Thymus (tissue), 14 donors: ENCODE measurements at places on chromosomes 12 and 14. TPM values are rescaled to one million over a fixed set of nuclear protein-coding genes. Genes with fewer than 3 reads are reported as not detected.

Gene RTL1
- under 0.01 TPM for total RNA-seq

Gene PMCH
- total RNA-seq: 0.47 TPM

Gene CLMN
- total RNA-seq: 0.71 TPM

Gene AKAP6
- 2.0 TPM for total RNA-seq

Gene FOXG1
- 1.9 TPM for total RNA-seq

Gene HVCN1
- total RNA-seq: 11.1 TPM

- no peaks in the 10 kb centered on the region for H3K4me1 ChIP-seq
- no peak for DNase-seq
- no peaks in the 10 kb centered on the region for H3K27me3 ChIP-seq
- no peak overlapping the region for H3K4me3 ChIP-seq
- no peak overlapping the region for H3K27ac ChIP-seq
Measured at GRCh38 chr12:39122562-39123204, 217.3 kb upstream of the CPNE8 start.

DNA sequence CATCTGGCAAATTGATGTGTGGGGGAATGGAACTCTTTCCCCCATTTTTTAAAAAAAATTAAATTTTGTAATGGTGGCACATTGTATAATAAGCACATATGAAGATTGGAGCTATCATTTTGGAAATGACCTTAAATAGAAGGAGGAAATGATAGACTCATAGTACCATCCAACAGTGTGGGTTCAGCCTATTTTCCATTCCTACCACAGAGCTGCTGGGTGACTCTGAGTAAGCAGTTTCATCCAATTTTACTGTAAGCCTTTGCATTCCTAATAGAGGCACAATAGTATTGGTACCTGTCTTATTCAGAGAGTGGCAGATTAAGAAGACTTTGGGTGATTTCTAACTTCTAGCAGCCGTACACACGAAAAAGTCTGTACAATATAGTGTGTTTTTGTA is 304.5 kb downstream of the RAD51B start:
- H3K27ac ChIP-seq: no peak overlapping the region
- H3K4me1 ChIP-seq: no peaks in the 10 kb centered on the region
- no peak overlapping the region for H3K4me3 ChIP-seq
- H3K36me3 ChIP-seq: no peaks in the 10 kb centered on the region
- H3K27me3 ChIP-seq: no peaks in the 10 kb centered on the region

GRCh38 chr14:68589447-68590200 is 203.2 kb downstream of the ZFP36L1 start:
- H3K27ac ChIP-seq: no peak overlapping the region
- H3K27me3 ChIP-seq: no peaks in the 10 kb centered on the region
- DNase-seq: no peak
- peaks cover 41% of the 10 kb centered on the region for H3K4me1 ChIP-seq
- H3K36me3 ChIP-seq: no peaks in the 10 kb centered on the region

DNA sequence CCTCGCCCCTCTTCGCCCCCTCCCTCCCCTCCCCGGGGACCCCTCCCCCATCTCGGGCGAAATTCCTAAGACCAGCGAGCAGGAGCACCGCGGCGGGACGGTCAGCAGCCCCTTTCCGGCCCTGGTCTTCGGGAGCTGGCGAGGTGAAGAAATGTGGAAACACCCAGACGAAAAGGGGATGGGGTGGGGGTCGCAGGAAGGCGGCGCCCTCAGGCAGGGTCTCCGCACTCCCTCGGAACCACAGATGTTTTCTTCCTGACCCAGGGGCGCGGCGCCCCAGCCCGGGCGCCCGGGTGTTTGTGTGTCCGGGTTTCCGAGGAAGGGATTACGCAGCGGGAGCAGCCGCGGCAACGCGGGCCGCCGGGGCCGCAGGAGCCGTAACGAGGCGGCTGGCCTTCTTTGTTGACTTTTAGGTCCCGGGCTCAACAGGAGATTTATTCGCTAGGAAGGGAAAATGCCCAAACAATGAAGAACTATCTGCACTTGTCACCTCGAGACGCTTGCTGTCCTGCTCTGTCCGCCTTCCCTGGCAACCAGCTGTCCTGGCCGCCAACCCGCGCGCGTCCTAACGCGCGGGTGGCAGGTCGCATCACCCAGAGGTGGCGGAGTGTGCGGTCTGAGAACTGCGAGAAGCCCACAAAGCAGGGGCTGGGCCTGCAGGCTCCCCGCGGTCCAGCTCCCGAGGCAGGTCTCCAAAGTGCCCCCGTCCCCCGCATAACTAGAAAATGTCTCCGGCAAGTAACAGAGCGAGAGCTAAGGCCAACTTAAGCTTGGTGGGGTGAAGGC is 7.0 kb downstream of the FOXA1 start:
- H3K27me3 ChIP-seq: peaks cover 83% of the 10 kb centered on the region
- no peaks in the 10 kb centered on the region for H3K4me1 ChIP-seq
- H3K4me3 ChIP-seq: no peak overlapping the region
- no peak overlapping the region for H3K27ac ChIP-seq
- no peaks in the 10 kb centered on the region for H3K36me3 ChIP-seq

GRCh38 chr12:6946920-6947374 is 3.1 kb downstream of the C12orf57 start:
- peaks cover 6% of the 10 kb centered on the region for H3K36me3 ChIP-seq
- peaks cover 40% of the 10 kb centered on the region for H3K4me1 ChIP-seq
- no peak for DNase-seq
- peak overlapping the region; percentile 45 for H3K4me3 ChIP-seq
- peak overlapping the region; percentile 100 for H3K27ac ChIP-seq
- H3K27me3 ChIP-seq: no peaks in the 10 kb centered on the region

DNA sequence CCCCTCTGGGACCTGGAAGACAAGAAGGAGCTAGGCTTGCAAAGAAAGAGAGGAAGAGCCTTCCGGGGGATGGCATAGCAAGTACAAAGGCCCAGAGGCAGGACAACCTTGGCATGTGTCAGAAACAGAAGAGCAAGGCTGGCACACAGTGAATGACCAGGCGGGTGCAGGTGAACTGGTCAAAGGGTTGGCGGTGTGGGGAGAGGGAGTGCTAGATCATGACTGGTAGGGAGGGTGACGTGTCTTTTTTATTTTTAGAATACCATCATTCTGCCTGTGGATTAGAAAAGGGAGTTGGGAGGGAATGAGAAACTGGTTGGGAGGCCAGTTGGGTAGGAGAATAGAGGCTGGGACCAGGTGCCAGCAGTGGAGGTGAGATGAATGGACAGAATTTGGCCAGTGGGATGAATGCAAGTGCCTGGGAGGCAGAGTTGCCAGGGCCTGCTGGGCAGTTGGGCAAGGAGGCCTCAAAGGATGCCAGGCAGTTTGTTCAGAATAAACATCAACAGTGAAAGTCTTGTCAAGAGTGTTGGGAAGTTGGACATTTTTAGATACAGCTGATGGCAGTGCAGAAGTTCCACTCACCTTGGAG is 168.3 kb downstream of the CACNA1C start:
- H3K27ac ChIP-seq: no peak overlapping the region
- no peak for DNase-seq
- no peaks in the 10 kb centered on the region for H3K4me1 ChIP-seq
- H3K4me3 ChIP-seq: no peak overlapping the region
- no peaks in the 10 kb centered on the region for H3K36me3 ChIP-seq

DNA sequence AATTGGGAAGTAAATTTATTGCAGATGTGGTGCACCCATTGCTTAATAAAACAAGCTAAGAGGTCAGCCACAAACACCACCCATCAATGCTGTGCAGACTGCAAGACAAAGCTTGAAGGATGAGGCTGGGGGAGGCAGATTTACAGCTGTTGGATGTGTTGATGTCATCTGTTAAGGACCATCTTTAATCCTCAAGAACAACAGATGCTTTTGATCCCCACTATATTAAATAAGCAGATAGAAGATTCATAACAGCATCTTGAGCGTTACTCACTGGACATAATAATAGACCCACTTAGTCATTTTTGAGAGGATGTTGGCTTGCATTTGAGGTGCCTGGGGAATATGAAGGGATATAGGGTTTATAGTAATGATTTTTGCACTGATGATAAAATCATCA is 58.8 kb downstream of the GPR68 start:
- peaks cover 60% of the 10 kb centered on the region for H3K36me3 ChIP-seq
- DNase-seq: no peak
- H3K4me3 ChIP-seq: no peak overlapping the region

DNA sequence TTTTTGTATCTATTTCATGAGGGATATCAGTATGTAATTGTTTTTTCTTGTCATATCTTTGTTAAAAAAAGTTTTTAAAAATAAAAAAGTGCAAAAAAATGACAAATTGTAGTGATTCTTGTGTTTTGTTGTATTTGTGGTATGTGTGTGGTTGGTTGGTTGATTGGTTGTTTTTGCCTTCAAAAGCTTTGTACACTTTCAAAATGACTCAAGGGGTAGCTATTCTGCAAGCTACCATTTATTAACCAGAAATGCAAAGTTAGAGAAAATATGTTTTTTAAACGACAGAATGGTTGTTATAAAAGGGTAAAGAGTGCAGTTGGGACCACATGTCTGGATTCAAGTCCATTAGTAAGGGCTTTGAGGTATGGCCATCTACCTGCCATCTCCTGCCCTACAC is 119.3 kb downstream of the SLC35F4 start:
- no peaks in the 10 kb centered on the region for H3K27me3 ChIP-seq
- no peaks in the 10 kb centered on the region for H3K36me3 ChIP-seq
- H3K4me1 ChIP-seq: no peaks in the 10 kb centered on the region
- DNase-seq: no peak
- no peak overlapping the region for H3K4me3 ChIP-seq

DNA sequence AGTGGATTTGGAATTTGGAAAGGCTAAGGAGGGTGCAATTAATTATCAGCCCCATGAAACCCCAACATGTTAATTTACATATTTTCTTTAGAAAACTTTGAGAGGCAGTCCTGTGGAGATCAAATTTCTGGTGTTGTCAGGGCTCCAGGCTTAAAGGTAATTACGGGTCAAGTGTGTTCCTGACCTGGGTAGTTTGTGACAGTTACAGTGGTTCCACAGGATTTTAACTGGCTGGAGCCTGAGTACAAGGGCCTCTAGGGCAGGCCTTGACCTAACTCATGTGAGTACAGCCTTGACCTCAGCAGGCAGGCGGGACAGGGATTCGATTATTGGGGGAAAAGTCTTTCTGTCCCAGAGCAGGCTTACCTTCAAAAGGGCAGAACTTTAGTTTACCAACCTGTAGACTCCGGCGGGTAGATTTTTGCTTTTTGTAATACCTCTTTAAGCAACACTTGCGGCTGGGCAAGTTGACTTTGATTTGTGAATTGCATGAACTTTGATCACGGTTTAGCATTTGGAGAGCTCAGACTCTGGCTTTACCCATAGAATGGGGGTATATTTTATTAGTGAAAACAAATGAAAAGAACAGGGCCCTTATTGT is 8.4 kb upstream of the PPTC7 start:
- peaks cover 10% of the 10 kb centered on the region for H3K4me1 ChIP-seq
- no peak for DNase-seq
- H3K36me3 ChIP-seq: no peaks in the 10 kb centered on the region
- no peaks in the 10 kb centered on the region for H3K27me3 ChIP-seq
- H3K4me3 ChIP-seq: no peak overlapping the region

DNA sequence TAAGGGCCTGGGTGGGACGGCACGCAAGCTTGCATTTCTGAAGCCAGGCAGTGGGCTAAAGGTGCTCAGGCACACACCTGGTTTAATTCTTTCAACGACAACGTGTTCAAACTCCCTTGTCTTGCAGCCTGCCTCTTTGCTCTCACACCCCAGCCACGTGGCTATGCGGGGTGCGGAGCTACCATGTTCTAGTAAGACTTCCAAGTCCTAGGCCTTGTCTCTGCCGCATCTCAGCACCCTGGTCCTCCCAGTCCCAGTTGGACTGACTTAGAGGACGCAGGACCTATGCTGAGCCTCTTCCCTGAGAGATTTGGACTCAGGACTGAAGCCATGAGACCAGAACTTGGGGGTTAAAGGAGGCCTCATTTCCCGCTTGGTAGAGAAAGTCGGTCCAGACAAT is 62.2 kb downstream of the CLMN start:
- no peak overlapping the region for H3K4me3 ChIP-seq
- DNase-seq: no peak
- H3K36me3 ChIP-seq: no peaks in the 10 kb centered on the region
- H3K27me3 ChIP-seq: no peaks in the 10 kb centered on the region
- H3K4me1 ChIP-seq: no peaks in the 10 kb centered on the region

DNA sequence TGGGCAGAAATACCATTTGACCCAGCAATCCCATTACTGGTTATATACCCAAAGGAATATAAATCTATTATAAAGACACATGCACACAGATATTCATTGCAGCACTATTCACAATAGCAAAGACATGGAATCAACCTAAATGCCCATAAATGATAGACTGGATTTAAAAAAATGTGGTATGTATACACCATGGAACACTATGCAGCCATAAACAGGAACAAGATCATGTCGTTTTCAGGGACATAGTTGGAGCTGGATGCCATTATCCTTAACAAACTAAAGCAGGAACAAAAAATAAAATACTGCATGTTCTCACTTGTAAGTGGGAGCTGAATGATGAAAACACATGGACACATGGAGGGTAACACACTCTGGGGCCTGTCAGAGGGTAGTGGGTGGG is 335.6 kb downstream of the BTG1 start:
- no peak overlapping the region for H3K4me3 ChIP-seq
- no peaks in the 10 kb centered on the region for H3K36me3 ChIP-seq
- DNase-seq: no peak

DNA sequence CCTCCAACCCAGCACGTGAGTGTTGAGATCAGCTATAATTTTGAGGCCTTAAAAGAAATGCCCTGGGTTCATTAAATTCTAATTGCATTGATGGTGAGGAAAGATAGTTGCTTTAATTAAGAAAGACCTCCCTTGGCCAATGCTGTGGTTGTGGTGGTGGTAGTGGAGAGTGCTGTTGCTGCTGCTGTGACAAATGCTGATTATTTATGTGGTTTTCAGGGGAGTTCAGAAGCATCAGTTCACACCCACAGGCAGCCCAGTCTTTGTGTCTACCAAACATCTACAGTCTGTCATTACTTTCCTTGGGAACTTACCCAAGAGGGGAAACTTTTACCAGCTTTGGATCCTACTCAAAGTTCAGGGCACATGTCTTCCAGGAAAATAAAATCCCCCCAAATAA is 178.4 kb upstream of the PARP11 start:
- no peak overlapping the region for H3K27ac ChIP-seq
- DNase-seq: no peak
- no peaks in the 10 kb centered on the region for H3K4me1 ChIP-seq
- H3K27me3 ChIP-seq: no peaks in the 10 kb centered on the region
- H3K4me3 ChIP-seq: no peak overlapping the region
- H3K36me3 ChIP-seq: no peaks in the 10 kb centered on the region

GRCh38 chr14:55600784-55601561 is 21.0 kb downstream of the KTN1 start:
- no peak overlapping the region for H3K4me3 ChIP-seq
- no peaks in the 10 kb centered on the region for H3K4me1 ChIP-seq
- DNase-seq: no peak
- no peaks in the 10 kb centered on the region for H3K27me3 ChIP-seq
- no peaks in the 10 kb centered on the region for H3K36me3 ChIP-seq

- no peaks in the 10 kb centered on the region for H3K36me3 ChIP-seq
- no peaks in the 10 kb centered on the region for H3K4me1 ChIP-seq
- no peak for DNase-seq
Measured at GRCh38 chr12:39300799-39301198, 142.1 kb downstream of the KIF21A start.

GRCh38 chr14:54428527-54428926 is 12.6 kb downstream of the CNIH1 start:
- DNase-seq: no peak
- peaks cover 39% of the 10 kb centered on the region for H3K36me3 ChIP-seq
- no peaks in the 10 kb centered on the region for H3K4me1 ChIP-seq
- no peaks in the 10 kb centered on the region for H3K27me3 ChIP-seq
- no peak overlapping the region for H3K4me3 ChIP-seq
